ENCODE measurements at places on chromosomes 13 and 19. TPM values are rescaled to one million over a fixed set of nuclear protein-coding genes. Genes with fewer than 3 reads are reported as not detected.

Gene GPR4
- 5.2 TPM for total RNA-seq

Gene POU2F2
- total RNA-seq: 1.1 TPM

Gene ADM5
- 1.1 TPM for total RNA-seq

Gene NKPD1
- not detected for total RNA-seq

Gene PSG2
- not detected for total RNA-seq

Gene OR7D2
- total RNA-seq: 0.21 TPM

Gene NCCRP1
- total RNA-seq: not detected

DNA sequence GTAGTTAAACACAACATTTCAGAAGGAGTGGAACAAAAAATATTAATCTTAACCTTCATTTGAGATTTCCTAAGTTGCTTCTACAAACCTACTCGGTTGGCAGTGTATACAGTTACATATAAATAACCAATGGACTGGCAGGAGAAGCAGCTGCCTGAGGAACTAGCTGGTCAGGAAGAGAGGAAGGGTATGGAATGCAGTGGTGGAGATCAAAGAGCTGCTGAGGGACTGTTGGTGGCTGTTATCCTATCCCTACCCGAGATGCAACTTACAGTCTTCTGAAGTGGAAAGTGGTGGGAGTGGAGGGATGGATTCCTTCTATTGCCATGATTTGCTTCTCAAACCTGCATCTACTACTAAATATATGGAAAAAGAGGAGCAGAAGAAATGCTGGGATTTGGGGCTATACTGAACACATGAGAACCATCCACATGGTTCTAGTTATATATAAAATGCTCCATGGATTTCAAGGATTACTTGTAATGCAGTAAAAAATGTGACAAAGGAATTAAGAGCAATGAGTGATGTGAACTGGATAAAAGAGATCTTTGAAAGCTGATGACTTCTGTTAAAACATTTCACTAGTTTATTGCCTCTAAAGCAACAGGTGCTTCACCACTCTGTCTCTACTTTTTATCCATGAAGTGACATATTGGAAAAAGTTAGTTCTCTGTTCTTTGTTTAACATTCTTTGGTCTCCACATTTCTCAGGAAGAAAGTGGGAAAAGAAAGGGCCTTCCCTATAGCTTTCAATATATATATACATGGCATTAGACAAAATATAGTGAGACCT is 29.9 kb downstream of the MICU2 start:
- no peak for DNase-seq

DNA sequence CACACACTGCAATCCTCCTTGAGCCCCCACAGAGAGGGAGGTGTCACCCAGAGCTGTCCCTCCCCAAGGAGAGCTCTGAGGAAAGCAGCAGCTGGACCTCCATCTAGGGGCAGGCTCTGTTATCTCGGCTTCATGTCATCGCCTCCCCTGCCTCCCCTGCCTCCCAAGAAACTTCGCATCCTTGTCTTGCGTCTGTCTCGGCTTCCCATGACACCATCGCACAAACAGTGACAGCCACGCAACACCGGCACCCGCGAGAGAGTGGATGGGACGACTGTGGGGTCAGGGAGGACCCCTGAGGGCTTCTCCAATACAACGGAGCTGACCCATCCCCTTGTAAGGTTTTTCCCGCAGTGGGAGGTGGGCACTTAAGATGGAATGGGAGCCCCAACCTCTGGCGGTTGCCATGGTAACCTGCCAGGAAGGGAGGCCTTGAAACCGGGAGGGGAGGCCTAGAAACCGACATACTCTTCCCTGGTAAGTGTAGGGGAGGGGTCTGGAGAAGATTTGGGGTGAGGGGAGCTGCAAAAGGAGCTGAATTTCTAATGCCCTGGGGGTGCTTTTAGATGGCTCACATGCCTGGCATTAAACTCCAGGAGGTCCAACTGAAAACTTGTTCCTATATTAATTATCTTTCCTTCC is 16.3 kb downstream of the TLE2 start:
- no peak for DNase-seq

- DNase-seq: no peak
Observed at GRCh38 chr13:99275093-99275469, 16.9 kb upstream of the GPR18 start.

DNA sequence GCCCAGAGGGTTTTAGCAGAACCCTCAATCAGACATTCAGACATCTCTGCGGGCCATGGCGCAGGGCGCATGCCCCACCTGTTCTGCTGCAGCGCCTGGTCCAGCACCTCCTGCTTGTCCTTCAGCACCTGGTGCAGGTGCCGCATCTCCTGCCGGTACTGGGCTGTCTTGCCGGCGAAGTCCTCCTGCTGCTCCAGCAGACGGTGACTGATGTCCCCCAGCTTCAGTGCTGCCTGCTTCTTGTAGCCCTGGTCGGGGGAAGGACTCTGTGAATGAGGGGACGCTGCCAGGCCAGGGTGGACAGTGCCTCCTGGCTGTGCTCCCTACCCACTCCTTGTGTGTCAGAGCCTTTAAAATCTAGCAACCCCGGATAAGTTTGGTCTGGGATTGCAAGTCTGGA is 12.2 kb upstream of the SLC7A9 start:
- DNase-seq: no peak

DNA sequence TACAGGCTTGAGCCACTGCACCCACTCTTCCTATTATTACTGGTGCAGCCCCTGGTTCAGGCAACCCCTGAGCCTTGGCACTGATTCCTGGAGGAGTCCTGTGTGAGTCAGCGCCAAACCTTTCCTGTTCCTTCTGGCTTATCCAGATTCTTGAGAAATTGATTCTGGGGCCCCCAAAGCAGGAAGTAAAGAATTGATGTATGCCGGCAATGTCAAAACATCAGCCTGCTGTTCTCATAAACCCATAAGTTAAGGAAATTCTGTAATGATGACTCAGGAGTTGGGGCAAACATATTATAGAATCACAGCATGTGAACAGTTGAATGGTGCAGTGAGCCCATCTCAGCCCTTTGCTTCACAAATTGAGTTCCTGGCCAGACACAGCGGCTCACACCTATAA is 1.4 kb upstream of the OR7G3 start:
- no peak for DNase-seq

DNA sequence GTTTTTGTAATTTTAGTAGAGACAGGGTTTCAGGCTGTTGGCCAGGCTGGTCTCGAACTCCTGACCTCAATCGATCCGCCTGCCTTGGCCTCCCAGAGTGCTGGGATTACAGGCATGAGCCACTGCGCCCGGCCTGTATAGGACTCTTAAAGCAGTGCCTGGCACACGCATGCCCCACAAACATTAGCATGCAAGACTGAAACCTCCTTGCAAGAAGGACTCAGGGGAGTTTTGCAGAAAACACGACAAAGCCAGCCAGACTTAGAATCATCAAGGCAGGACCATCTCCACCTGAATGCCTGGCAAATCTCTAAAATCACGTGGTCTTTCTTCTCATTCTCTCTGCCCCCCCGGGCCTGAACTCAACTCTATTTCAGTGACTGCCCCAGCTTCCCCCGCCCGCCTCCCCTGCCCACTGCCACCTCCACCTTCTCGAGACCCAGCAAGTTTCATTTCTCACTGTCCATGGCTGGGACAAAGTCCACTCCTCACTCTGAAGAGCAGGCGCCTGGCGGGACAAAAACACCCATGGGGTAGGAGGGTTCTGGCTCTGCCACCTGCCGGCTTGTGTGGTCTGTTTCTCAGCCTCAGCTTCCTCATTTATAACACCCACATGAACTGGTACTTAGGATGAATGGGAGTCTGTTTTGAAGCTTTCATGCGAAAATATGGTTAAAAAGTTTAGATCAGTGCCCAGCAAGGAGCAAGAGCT is 2.4 kb downstream of the TICAM1 start:
- no peak for DNase-seq

DNA sequence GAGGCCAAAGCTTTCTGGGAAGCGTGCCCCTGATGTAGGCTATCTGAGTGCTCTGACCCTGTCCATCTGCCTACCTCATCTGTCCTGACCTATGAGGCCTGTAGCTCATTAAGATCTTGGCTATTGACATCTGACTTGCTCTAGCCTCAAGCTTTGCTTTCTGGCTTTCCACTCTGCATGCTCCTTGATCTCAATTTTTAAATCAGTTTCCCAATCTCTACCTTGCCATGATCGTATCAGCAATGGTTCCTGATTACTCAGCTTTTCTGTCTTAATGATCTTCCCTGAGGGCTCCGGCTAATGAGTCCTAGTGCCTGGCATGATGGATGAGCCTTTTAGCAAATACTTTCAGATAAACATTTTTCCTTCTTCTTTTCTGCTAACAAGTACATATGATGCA is 262.0 kb downstream of the NDFIP2 start:
- no peak for DNase-seq

GRCh38 chr19:42108527-42109389 is 23.5 kb downstream of the POU2F2 start:
- DNase-seq: peak; percentile 83

DNA sequence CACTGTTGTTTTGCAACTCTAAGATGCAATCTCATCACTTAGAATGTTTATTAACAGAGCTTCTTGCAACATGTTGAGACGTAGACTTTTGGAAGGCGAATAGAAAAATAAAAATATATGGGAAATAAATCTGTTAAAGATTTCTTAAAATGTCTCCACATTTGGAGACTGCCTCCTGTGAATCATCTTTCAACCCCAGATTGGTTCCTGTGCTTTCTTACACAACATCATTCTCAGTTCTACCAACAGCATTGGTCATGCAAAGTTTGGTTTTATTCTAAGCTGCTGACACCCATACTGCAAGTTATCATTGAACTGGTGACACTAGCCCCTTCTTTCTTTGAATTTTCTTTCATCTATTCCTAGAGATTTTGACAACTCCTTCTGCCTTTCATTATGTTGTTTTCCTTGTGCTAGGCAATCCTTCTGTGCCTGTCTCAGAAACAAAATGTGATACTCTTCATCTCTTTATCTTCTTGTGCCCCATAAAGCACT is 1.6 kb upstream of the IGFL3 start:
- no peak for DNase-seq

- no peak for DNase-seq
Observed at GRCh38 chr13:81916461-81916860, 1575.5 kb upstream of the SPRY2 start.

DNA sequence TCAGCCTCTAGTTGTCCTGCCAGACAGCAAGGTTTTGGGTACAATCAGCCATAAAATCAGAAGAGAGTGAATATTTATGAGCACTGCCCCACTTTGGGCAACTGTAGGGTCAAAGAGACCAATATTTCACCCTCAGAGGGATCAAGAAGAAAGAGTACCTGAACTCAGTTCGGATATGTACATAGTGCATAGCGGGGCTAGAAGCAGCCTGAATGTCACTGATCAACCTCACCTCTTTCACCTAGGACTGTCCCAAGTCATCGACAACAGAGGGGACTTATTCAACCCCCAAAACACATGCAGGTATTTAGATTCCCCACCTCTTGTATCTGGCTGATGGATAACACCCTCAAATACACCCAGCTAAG is 446.9 kb downstream of the COG6 start:
- DNase-seq: no peak

DNA sequence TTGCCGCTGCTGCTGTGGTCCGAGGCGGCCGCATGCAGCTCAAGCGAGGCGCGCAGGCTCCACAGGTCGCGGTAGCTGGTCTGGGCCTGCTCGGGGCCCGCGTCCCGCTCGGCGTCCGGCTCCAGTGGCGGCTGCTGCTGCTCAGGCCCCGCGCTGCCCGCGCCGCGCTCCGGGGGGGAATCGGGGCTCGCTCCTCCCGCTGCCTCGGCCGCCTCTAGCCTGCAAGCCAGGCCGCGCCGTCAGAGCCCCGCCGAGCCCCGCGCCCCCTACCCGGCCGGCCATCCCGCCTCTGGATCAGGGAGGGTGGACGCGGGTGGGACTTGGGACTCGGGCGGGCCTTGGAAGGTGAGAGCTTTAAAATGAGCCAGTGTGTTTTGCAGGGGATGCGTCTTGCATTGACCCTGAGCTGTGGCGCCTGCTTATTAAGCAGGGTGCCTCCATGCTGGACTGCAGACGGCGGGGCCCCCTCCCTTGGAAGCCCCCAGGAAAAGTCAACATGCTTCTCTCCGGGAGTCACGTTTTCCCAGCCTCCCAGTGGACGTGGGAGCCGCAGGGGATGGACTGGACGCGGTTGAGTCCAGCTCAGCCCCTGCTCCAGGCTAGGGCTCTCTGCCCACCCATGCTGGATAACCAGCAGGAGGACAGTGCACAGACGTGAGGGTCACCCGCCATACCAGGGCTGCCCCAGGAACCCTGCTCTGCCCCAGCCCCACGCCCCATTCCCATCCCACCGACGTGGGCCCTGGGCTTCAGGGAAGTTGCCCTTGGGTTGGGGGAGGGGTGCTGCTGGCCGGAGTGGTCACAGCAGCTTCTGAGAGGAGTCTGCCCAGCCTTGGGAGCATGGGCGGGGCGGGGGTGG is 7.7 kb downstream of the CBARP start:
- DNase-seq: no peak

DNA sequence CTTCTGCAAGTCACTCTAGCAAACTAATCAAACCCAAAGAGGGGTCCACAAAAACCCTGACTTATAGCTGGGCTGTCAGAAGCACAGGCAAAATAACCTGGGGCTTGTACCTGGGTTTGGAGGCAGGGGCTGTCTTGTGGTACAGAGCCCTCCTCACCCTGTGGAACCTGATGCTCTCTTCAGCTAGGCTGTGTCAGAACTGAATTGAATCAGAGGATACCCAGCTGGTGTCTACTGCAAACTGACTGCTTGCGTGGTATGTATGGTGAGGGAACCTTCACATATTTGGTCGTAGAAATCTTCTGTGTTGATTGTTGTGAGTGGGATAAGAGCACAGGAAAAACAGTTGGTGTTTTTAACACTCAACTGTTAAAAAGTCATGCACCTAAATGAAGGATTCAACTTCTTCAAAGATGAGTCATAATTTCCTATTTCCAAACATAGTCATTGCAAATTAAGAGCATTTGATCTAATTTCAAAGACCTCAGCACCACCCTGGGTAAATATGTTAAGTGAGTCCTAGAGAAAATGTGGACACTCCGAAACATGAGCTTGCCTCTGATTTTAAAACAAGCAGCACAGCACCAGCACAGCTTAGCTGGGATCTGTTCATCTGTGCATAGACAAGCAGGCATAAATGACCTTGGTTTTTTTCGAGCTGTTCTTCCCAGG is 840.2 kb downstream of the UQCRFS1 start:
- no peak for DNase-seq

GRCh38 chr13:106376401-106377112 is 158.9 kb downstream of the EFNB2 start:
- no peak for DNase-seq

DNA sequence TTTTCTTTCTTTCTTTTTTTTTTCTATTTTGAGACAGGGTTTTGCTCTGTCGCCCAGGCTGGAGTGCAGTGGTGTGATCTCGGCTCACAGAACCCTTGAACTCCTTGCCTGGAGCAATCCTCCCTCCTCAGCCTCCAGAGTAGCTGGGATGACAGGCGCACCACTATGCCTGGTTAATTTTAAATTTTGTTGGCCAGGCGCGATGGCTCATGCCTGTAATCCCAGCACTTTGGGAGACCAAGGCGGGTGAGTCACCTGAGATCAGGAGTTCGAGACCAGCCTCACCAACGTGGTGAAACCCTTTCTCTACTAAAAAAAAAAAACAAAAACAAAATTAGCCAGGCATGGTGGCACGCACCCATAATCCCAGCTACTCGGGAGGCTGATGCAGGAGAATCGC is 8.7 kb upstream of the SBNO2 start:
- DNase-seq: no peak

- no peak for DNase-seq
Observed at GRCh38 chr19:33298146-33298911, 4.0 kb downstream of the CEBPA start.

Measured in left cardiac atrium (tissue), 4 donors.